ENCODE measurements at places on chromosomes 5 and 9.

GRCh38 chr5:74798977-74799911 is 32.2 kb downstream of the NSA2 start:
- no peak for DNase-seq

- no peak for DNase-seq
Observed at GRCh38 chr5:92364986-92365550, 982.0 kb upstream of the ARRDC3 start.

GRCh38 chr5:67050125-67050524 is 146.5 kb downstream of the CD180 start:
- no peak for DNase-seq

DNA sequence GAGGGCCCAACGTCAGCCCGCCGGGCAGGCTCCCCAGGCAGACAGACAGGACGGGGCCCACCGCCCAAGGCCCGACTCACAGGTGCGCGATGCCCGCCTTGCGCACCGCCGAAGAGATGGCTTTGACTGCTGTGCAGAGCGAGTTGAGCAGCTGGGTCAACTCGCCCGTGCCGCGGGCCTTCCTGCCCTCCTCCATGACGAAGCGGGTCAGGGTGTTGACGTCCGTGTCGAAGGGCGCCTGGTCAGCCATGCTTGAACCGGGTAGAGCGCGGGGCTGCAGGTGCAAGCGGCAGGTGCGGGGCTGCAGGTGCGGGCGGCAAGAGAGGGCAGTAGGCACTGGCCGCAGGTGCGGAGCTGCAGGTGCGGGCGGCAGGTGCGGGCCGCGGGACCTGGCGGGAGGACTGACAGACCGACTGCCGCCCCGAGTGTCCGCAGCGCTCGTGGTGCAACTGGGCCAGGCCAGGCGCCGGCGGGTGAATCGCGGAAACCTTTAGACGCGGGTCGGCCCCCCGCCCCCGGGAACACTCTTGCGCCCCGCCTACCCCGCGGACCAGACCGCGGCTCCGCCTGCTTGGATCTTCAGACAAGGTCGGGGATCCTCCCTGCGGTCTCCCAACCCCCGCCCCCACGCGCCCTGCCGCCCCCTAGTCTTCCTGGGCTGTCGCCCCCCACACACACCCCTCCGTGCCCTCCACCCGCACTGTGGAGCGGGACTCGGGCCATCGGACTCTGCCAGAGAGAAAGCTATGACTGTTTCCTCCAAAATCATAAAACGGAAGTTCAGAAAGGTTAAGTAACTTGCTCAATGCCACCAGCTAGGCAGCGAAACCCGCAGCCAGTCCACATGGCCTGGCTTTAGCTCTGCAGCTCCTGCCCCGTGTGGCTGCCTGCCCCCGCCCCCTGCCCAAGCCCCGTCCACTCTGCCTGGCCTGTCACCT is at the start of gene FBP1:
Gene FBP1 (minus strand): TSS at position 458 of the 938 bp plus-strand sequence. CDS start 208 bp downstream, at position 250.
- DNase-seq = peak; percentile 76

DNA sequence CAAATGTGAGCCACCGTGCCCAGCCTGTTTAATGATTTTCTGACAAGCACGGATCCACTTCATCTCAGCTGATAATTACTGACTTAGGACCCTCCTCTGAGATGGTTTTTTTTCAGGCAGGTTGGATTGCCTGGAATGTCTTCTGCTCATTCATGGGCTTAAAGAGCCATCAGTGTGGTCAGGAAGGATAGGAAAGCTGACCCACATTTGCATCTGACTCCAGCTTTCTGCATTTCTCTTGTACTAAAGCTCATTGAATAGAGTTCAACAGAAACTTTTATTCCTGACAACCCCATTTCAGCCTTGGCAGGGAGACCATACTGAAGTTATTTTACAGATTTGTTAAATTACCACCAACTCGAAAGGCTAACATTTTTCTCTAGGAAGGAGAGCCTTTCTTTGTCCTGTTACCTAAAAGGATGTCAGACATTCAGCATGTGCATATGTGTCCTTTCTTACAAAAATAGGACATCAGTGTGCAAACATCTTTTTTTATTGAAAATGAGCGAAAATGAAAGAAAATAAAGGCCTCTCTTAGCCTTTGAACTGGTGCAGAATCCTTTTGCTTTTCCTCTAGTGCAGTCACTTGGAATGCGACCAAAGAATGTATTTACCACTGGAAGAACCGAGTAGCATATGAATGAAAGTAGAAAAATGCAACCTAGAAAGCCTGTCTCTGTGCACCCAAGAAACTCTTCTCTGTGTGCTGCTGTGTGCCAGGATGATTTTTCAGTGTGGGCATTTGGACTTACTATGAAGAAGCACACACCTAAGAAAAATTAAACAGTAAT is 26.6 kb downstream of the ADCY2 start:
- no peak for DNase-seq

GRCh38 chr5:71533615-71534014 is 53.5 kb upstream of the MCCC2 start:
- no peak for DNase-seq

GRCh38 chr9:92660266-92660665 is 9.7 kb downstream of the IPPK start:
- DNase-seq = no peak

DNA sequence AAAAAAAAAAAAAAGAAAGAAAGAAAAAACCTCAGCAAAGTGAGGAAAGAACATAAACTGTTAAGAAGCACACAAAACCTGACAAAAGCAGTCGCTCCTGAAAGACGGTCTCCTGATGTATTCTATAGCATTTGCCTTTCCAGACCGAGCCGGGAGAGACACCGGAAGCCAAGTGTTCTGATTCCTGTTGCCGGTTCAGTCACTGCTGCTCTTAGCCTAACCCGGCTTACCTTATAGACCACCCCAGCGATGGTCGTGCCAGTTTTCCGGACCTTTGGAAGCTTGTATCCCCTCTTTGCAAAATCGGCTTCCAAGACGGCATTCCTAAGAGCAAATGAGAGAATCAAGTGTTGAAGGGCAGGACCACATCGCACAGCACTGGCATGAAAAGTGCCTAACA is 630 bp downstream of the PSMB7 start:
- DNase-seq = no peak

- no peak for DNase-seq
Observed at GRCh38 chr5:157387683-157388093, 72.3 kb upstream of the NIPAL4 start.

- DNase-seq = no peak
Observed at GRCh38 chr5:14277385-14278320, 134.5 kb downstream of the TRIO start.

GRCh38 chr5:5061836-5062235 is 78.3 kb upstream of the ADAMTS16 start:
- DNase-seq = no peak

GRCh38 chr5:176366232-176366894 is 1.1 kb downstream of the ARL10 start:
- DNase-seq = no peak

DNA sequence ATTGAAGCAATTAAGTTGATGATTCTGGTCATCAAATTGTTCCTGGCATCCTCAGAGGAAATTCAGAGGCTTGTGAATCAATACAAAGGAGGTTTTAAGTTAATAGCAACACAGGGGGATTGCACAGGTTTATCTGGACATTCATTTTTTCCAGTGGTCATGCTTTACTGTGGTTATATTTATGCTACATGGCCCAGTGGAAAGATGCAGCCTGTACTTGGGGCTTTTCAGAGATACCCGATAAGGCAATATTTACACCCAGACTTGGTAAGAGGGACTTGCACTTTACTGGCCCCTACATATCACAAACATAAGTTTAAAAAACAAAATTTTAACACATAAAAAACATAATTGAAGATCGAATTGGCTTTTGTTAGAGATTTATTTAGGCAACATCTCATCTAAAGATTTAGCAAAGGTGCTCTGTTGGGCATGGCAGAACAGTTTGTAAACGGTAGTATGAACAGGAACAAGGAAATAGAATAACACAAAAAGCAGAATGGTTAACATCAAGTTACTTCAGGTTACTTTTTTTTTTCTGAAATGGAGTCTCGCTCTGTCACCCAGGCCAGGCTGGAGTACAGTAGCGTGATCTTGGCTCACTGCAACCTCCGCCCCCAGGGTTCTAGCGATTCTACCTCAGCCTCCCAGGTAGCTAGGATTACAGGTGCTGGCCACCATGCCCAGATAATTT is 49.7 kb upstream of the GLDC start:
- no peak for DNase-seq

DNA sequence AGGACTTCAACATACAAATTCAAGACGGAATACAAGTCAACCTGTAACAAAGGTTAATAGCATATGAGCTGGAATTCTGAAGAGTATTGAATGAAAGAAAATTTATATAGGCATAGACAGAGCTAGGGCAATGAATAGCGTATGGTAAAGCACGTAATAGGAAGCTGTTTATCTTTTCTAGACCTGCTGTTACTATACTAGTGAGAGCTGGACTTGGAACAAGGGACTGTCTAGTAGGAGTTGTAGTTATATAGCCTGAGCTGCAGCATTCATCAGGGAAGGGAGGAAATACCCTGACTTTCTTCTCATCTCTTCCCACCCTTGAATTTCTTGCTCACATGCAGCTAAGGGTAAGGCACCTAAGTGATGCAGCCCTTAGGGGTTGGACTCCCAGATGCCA is 67.5 kb upstream of the PRLR start:
- DNase-seq = no peak

DNA sequence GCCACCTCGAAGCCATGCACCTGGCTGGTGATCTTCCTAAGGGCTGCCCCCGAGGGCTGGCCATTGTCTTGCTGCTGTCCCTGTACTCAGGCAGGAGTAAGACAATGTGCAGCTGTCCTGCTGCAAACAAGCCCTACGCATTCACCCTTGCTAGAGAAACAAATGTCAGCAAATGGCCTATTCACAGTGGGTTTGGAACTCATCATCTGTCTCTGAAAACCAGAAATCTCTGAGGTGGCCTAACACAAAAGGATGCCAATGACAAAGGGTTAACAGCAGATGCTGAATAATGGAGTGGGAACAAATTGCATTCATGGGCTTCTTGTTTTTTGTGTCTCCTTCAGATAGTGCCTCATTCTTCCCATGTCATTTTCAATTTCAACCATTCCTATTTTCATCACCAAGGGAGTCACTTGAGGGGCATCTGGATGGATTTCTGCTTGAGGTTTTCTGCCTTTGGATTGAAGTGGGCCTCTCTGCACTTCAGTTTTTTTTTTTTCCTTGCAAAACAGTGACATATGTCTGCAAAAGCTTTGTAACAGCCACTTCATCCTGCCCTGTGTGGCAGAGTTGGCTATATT is 261.6 kb upstream of the VLDLR start:
- no peak for DNase-seq

- DNase-seq = no peak
Observed at GRCh38 chr5:30539004-30539634, 654.4 kb upstream of the CDH6 start.

- no peak for DNase-seq
Observed at GRCh38 chr5:15363601-15364000, 136.4 kb upstream of the FBXL7 start.
